ENCODE measurements at places on chromosomes 1 and 21. TPM values are rescaled to one million over a fixed set of nuclear protein-coding genes. Genes with fewer than 3 reads are reported as not detected.

GRCh38 chr1:100585786-100586185 lies 47.8 kb downstream of the GPR88 start:
- no peak for DNase-seq

DNA sequence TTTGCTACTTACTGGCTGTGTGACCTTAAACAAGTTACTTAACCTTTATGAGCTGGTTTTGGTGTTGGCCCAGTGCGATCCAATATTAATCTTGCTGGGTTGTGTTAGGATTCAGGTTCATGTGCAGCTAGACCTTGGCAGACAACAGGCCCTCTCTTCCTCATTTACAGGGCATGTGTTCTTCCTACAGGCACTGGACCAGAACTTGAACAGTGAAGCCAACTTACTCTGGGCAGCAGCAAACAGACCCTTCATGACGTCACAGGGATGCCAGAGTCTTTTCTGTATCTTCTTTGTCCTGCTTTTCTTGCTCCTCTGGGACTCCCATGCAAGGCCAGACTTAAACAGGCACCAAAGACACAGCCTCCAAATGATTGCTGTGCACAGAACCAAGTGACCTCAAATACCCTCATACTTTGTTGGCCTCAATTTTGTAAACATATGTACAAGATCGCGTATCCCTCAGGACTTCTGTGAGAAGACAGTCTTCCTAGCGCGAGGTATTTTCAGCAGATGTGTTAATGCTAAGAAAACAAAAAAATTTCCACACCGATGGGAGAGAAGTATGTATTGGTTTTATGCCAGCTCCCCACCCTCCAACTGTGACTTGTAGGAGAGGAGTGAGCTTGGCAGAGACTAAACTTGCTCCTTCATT lies 73.7 kb downstream of the URB2 start:
- no peak for DNase-seq

DNA sequence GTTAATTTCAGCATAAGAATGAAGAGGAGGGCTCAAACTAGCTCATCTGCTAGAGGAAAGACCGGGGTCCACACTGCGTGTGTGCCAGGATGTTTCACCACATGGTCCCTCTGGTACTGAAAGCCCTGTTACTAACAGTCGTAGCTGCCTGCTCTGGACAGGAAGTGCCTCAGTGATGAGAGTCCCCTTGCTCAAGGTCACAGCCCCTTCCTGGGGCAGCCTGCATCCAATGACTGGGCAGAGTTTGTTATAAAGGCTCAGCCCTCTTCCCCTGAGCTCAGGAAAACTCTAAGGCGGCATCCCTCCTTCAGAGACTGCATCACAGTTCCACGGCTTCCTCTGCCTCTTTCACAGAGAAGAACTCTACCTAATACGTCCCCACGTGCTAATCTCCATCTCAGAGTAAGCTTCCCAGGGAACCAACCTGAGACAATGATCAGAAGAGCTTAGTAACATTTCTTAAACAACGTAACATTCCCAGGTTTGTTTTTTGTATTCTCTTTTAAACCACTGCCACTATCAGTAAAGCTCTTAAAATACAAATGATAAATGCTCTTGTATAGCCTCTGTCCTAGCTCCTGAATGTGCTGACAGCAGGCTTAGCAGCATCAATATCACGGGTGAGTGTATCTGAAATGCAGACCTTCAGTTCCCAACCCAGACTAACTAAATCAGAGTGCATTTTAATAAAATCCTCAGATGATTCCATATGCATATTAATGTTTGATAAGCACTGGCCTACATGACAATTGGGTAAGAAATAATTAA lies 38.0 kb upstream of the ATP1A1 start:
- DNase-seq, result no peak

- DNase-seq, result no peak
These were observed 6.2 kb downstream of the KCNA3 start for GRCh38 chr1:110668549-110668948.

DNA sequence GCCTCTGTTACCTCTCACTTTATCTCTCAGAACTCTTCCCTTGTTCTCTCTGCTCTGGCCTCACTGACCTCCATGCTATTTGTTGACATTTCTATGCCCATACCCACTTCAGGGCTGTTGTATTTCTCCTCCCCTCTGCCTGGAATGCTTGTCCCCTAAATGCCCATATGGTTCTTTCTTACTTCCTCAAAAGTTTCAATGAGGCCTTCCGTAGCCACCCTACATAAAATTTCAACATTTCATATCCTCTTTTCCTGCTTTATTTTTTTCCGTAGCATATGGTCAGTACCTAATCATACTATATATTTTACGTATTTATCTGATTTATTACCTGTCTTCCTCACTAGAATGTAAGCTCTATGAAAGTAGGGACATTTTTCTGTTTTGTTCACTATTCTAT lies 47.1 kb upstream of the ZYG11A start:
- no peak for DNase-seq

DNA sequence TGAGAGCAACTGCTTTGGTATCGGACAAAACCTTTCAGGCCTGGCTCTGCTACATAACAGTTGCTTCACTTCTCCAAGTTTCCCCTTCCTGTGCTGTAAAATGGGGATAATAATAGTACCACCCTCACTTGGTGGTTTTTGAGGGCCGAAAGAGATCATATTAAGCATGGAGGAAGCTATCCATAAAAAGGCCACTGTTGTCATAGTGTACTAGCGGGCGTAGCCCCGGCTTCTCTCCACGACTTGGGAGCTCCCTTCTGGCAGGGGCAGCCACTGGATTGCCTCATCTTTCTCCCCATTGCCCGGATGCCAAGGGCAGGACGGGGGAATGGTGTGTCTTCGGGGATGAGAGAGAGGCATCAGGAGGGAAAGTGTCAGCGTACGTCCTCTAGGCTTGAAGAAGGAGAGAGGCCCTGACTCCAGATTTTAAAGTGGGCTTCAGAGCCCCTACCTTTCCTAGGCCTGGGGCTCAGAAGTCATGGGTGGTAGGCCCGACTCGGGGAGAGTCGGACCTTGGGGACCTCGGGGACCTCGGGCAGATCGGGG lies 548 bp upstream of the MFSD2A start:
- no peak for DNase-seq

- no peak for DNase-seq
These were observed 48.0 kb downstream of the NR5A2 start for GRCh38 chr1:200075522-200075921.

Gene MTHFR
- 21.4 TPM for total RNA-seq
